ENCODE measurements at places on chromosomes 16 and 17. TPM values are rescaled to one million over a fixed set of nuclear protein-coding genes. Genes with fewer than 3 reads are reported as not detected.

- no peak for DNase-seq
Observed at GRCh38 chr17:63714550-63715277, 14.8 kb upstream of the LIMD2 start.

DNA sequence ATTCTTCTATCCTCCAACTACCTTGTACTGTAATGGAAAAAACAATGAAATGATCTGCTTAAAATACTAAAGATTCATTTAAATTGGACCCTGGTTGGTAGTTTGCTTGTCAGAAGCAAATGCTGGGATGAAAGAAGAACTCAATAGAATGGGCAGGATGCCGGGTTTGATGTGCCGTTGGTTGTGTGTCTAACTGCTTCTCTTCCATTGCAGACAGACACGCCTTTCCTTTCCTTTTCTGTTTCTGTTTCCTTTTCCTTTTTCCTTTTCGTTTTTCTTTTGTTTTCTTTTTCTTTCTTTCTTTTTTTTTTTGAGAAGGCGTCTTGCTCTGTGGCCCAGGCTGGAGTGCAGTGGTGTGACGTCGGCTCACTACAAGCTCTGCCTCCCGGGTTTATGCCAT lies 64.6 kb downstream of the PLCG2 start:
- no peak for DNase-seq

GRCh38 chr17:40820228-40820838 lies 2.1 kb downstream of the KRT10 start:
- DNase-seq, result no peak

Gene TSNAXIP1
- total RNA-seq, result 3.4 TPM

Gene CHST4
- not detected for total RNA-seq

Gene NLGN2
- total RNA-seq, result 90.8 TPM

DNA sequence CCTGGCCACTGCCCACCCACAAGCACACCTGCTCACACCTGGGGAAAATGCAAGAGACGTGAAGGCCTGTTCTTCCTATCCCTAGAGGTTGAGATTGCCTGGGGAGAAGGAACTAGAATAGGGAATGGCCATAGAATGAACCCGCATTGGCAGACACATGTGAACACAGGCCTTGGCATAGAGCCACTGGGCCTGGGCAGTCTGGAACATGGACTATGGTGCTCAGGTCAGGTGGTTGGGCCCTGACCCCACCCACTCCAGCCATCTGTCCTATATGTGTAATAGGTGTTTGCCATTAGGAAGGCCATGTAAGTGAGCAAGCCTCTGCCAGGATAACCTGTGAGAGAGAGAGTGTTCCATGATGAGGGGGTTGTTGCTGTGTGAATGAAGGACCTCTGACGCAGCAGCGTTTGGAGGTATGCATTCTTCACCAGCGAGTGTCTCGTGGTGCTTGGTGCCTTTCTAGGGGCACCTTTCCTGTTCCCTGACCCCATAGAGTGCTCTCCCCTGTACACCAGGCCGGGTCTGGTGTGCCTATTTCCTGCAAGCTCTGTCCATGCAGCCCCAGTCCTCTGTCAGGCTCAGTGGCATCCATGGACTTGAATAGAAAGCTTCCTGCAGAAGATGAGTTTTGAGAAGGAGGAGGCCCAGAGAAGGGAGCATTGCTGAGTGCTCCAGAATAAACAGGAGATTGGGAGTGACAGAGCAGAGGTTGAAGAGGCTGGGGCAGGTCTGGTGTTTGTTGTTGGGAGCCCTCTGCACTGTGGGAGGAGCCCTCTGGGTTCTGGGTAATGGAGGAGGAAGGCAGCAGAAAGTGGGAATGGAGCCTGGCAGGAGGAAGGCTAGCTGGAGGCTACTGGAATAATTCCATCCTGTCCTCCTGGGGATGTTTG lies 15.6 kb downstream of the CTRL start:
- DNase-seq, result no peak

GRCh38 chr16:58542291-58542690 lies 27.0 kb downstream of the SETD6 start:
- no peak for DNase-seq

DNA sequence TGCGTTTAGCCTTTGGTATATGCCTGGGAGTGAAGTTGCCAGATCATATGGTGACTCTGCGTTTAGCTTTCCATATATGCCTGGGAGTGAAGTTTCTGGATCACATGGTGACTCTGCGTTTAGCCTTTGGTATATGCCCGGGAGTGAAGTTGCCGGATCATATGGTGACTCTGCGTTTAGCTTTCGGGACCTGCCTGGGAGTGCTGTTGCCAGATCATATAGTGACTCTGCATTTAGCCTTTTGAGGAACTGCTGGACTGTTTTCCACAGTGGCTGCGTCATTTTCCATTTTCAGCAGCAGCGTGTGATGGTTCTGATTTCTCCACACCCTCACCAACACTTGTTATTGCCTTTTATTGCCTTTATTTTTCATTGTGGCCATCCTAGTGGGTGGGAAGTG lies 73.0 kb downstream of the OR1D5 start:
- no peak for DNase-seq
